ENCODE measurements at places on chromosomes 7 and 10. TPM values are rescaled to one million over a fixed set of nuclear protein-coding genes. Genes with fewer than 3 reads are reported as not detected.
A peak's percentile ranks its signal among the peaks of the same experiment; 100 is the strongest.

CYP2C8 gene
- 2.8 TPM for total RNA-seq

DNA sequence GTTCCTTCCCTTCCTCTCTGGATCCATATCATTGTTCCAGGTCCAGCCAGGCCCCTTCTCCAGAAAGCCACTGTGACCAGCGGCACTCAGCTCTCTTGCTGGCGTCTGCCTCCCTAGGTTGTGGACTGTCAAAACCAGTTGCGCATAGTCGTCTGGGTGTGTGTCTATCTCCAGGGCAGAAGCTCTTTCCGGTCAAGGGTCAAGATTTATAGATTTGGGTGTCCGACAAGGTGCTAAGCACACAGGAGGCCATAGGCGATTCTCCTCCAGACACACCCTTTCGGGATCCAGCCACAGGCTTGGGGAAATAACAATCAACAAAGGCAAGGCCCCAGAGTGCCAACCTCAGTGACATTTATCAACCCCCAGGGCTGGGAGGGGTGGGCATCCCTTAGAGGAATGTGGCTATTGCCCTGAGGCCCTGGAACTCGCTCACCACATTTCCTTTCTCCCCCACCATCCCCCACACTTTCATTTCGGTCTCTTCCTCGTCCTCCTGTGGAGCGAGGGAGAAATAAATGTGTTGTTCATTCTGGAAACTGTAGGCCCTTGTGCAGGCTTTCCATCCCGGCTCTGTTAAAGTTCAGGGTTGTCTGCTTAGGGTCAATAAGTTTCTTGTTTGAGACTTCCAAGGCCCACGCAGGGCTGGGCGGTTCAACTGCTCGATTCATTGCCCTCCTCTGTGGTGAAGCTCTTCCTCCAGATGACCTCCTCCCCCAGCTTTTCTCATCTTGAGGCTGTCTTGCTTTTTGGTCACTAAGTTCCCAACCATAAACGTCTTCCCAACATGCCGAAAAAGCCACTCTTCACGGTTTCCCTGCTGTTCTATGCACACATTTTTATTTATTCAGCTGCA is 57.9 kb downstream of the AFAP1L2 start:
- no peak for DNase-seq

GRCh38 chr7:81774551-81774950 is 4.7 kb upstream of the HGF start:
- DNase-seq: no peak

- DNase-seq: no peak
These were observed 57.0 kb upstream of the DKK1 start for GRCh38 chr10:52256832-52257691.

- no peak for DNase-seq
These were observed 164.9 kb downstream of the TMEM178B start for GRCh38 chr7:141238596-141239243.

GRCh38 chr10:80452640-80453039 is 1.5 kb upstream of the TSPAN14 start:
- no peak for DNase-seq

FAM180A gene
- not detected for total RNA-seq

GRCh38 chr7:45576249-45576929 is 2.2 kb downstream of the ADCY1 start:
- DNase-seq: no peak

DNA sequence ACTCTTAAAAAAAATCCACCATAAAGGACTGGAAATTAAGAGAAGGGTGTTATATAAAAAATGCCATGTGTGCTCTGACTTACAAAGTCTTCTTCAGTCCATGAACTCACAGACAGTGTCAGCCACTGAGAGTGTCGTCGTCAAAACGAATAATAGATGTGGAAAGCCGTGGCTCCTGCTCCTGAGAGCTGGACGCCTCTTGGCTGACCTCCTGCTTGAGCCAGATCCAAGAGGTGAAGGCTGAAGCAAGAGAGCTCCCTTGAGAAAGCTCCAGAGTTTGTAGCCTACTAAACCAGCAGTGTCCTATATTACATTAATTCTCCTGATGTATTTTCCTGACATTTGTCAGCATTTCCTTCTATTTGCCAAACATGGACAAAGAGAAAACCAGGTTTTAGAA is 234.3 kb upstream of the C7orf33 start:
- DNase-seq: no peak

AKR1C4 gene
- not detected for total RNA-seq

HOXA6 gene
- not detected for total RNA-seq

DNA sequence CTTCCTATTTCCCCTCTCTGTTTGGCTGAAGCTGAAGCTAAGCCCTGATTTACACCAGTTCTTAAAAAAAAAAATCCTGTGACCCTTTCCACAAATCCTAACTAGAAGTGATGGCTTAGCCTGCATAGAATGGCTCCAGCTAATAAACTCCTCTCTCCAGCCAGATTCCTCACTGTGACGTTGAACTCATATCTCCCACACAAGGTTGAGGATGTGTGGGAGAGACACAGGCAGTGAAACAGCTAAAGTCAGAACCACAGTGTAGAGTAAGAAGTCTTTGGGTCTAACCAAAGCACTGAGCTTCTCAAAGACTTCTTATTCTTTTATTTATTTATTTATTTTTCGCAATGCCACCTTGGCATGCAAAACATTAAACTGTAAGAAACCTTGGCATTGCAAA is 268.3 kb downstream of the SNX13 start:
- peak; percentile 77 for DNase-seq

- DNase-seq: no peak
These were observed 23.5 kb downstream of the CREB5 start for GRCh38 chr7:28435732-28436378.

FRMPD2 gene
- 3.0 TPM for total RNA-seq

DNA sequence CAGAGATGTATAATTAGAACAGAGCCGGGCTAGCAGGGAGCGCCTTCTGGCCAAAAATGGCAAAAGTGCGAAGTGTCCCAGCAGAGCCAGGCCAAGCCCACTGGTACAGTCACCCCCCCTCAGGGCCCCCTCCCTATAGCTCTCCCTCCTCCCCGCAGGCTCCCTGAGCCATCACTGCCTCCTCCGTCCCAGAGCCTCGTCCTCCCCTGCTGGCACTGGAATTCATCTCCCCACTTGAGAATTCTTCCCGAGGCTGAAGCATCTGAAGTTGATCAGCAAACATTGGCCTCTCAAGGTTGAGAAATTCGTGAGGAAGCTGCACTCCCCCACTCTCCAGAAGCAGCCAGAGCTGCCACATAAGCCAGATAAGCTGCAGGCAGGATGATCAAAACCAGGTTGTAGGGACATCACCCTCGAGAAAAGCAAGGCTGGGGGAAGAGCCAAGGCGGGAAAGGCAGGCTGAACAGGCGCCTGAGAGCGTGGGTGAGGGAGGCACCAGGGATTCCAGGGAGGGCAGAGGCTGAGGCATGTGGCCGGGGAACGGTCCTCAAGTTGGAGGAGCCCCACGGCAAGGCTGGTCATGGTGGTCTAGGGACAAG is 23.4 kb downstream of the CAMK2G start:
- peak; percentile 89 for DNase-seq

DNA sequence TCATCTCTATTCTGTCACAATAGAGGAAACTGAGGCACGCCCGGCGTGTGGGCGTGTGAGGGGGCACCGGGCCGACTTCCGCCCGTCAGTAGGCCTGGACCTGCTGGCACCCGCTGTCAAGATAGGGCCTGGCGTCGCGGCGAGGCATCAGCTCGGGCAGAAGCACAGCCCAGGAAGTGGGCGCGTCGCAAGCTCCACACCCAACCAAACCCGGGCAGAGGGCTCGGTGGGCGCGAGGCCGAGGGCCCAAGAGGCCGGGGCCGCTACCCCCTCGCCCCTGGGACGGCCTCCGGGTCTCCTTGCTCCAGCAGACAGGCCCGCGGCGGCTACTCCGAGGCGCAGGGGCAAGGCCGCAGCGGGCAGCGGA is 91.2 kb downstream of the SPAG6 start:
- no peak for DNase-seq

- peak; percentile 97 for DNase-seq
These were observed 10.1 kb downstream of the DENND10 start for GRCh38 chr10:119113751-119114732.

DNA sequence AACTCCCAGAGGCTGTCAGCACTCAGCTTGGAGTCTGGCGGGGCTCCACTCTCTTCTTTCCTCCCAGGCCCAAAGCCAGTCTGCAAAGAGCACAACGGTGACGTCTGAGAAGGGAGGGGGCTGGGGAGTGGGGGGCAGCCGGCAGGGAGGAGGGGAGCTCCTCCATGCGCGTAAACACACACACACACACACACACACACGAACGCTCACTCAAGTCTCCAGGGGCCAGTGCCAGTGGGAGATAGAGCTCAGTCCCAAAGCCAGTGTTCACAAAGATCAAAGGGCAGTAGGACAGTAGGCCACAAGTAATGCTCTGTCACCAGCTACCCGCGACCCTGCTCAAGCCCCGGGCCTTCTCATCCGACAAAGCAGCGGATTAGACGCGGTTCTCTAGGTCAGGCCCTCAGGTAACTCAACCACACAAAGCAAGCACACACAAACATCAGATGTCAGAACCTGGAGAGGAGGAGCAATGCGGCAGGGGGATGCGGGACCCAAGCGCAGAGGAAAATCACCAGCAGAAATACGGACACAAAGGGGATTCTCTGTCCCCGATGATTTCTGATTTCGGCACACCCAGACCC is 19.9 kb downstream of the TCAF1 start:
- DNase-seq: peak; percentile 89

DNA sequence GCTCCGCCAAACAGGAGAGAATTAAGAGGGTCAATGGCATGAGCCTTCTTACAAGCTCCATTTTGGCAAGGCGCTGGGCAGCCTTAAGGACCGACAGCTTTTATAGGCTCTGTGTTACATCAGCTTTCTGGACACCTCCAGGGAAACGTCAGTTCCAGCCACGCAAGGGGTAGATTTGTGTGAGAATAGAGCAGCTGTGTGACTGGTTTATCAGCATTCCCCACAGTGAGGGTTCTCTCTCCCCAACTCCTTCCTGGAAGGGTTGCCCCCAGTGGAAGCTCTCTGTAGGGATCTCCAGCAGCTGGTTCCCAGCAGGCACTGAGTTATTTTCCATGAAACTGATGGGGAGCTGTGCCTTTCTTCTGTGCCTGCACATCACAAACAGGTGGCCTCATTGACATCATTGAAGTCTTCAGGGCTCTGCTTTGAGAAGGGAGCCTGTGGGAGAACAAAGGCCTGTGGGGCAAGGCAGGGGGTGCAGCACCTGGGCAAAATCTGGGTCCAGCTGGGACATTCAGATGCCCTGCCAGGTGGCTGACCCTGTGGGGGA is at the start of gene CUZD1:
TSS of gene CUZD1 (minus strand) at position 75 of the 550 bp plus-strand sequence. CDS start at position 61, 14 bp downstream.
- no peak for DNase-seq

DNA sequence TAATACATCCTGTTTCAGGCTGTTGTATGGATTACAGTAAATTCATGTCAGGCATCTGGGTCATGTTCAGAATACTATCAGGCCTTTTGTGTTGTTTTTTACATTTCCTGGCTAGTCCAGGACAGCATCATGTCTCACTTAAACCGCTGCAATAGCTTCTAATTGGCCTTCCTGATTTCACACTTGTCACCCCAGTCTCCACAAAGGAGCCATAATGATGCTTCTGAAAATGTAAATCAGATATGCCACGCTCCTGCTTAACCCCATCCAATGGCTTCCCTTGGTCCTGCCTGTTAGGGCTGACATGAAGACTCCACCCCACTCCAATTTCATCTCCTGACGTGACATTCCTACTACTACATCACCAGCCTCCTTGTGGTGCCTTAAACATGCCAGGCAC is 220.0 kb downstream of the CACNA2D1 start:
- no peak for DNase-seq

GRCh38 chr7:111806232-111806631 is 243.9 kb upstream of the IMMP2L start:
- DNase-seq: no peak

DNA sequence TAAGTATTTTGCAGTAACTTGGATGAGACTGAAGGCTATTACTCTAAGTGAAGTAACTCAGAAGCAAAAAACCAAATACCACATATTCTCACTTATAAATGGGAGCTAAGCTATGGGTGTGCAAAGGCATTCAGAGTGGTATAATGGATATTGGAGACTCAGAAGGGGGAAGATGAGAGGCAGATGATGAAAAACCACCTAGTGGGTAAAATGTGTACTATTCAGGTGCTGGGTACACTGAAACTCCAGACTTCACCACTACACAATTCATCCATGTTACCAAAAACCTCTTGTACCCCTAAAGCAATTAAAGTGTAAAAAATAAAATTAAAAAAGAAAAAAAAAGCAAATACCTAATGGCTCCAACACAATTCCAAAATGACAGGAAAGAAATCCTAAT is 351.7 kb downstream of the NXPH1 start:
- no peak for DNase-seq

CNPY1 gene
- not detected for total RNA-seq

AOAH gene
- not detected for total RNA-seq

All from cardiac muscle cell (in vitro differentiated cells and primary cell).